ENCODE measurements at places on chromosomes 4 and X.

- DNase-seq = no peak
- no peaks in the 10 kb centered on the region for H3K4me1 ChIP-seq
- H3K27ac ChIP-seq = no peak overlapping the region
- H3K4me3 ChIP-seq = no peak overlapping the region
- peaks cover 37% of the 10 kb centered on the region for H3K36me3 ChIP-seq
- no peaks in the 10 kb centered on the region for H3K27me3 ChIP-seq
Observed at GRCh38 chr4:9943761-9944160, 77.5 kb downstream of the SLC2A9 start.

DNA sequence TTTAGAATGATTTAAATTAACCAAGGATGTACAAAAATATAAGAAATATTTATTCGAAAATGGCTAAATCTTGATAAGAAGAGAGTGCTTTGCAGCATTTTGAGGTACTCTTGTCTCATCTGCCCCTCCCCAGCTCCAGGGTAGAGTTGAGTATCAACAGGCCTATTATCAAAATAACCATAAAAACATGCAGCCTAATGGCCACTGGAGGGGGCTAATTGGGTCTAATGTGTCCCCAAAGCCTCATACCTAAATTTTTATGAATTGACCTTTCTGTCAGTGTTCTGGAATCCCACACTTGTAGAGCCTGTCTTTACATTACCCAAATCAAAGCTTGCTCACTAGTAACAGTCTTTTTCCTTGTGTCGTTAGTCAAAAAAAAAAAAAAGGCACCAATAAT is 544.9 kb upstream of the CPXCR1 start:
- no peak for DNase-seq
- H3K4me3 ChIP-seq = no peak overlapping the region
- no peak overlapping the region for H3K27ac ChIP-seq

DNA sequence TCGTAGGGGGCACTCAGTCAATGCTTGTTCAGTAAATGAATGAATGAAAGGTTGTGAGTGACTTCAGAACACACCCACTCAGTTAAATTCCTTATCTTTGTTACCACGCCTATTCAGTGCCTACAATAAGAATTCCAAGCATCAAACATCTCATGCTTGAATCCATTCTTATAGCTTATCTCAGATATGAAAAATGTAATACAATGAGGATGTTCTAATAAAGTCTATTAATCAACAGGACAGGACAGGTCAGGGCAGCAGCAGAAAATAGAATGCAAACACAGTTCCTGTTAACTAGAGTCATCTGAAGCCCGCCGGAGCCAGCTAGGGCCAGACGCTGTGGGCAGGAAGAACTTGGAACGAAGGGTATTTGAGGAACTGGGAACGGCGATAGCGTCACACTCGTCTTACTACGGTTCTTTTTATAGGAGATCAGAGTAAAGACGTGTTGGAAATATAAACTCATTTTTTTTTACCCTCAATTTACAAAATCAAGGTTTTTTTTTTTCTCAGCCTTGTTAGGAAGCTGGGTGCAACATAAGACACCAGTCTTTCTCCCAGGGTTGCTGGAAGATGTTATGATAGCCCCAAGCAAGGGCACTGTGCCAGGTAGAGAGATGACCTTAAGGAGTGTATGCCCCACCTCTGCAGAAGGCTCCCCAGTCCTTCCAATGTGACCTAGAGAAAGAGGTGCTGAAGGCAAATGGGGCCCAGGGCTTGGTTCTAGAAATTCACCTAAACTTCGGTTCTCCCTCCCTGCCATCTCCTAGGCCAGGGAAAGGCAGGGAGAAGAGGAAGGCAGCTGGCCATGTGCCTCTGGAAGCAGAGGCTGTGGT is 48.3 kb downstream of the SEL1L3 start:
- H3K36me3 ChIP-seq = no peaks in the 10 kb centered on the region
- no peak overlapping the region for H3K27ac ChIP-seq
- H3K4me3 ChIP-seq = no peak overlapping the region

GRCh38 chr4:116838609-116839008 is 246.8 kb downstream of the TRAM1L1 start:
- no peak overlapping the region for H3K4me3 ChIP-seq
- no peaks in the 10 kb centered on the region for H3K27me3 ChIP-seq
- no peak overlapping the region for H3K27ac ChIP-seq
- H3K36me3 ChIP-seq = no peaks in the 10 kb centered on the region
- H3K4me1 ChIP-seq = no peaks in the 10 kb centered on the region

- H3K27me3 ChIP-seq = no peaks in the 10 kb centered on the region
- H3K36me3 ChIP-seq = no peaks in the 10 kb centered on the region
- DNase-seq = no peak
- no peaks in the 10 kb centered on the region for H3K4me1 ChIP-seq
- no peak overlapping the region for H3K4me3 ChIP-seq
- H3K27ac ChIP-seq = no peak overlapping the region
Observed at GRCh38 chrX:22171287-22172060, 101.2 kb upstream of the CBLL2 start.

DNA sequence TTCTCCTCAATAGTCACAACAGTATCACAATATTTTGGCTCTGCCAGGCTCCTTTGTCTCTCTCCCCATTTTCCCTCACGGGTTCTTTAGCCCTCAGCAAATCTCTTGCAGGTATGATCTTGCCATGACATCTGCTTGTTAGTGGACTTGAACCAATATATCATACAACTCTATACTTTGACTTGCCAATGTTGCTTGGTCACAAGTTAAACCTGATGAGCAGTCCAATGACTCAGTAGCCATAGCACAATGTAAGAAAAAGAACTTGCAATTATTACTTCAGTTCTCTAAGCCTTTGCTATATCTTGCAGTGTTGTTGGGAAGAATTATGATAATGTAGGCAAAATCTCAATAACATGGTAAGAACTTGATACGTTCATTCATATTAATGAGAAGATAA is 174.6 kb upstream of the NRK start:
- H3K4me3 ChIP-seq = no peak overlapping the region
- H3K27ac ChIP-seq = no peak overlapping the region
- H3K36me3 ChIP-seq = no peaks in the 10 kb centered on the region

- H3K27ac ChIP-seq = peak overlapping the region; percentile 98
- DNase-seq = no peak
- peaks cover 29% of the 10 kb centered on the region for H3K36me3 ChIP-seq
- no peaks in the 10 kb centered on the region for H3K27me3 ChIP-seq
- peaks cover 46% of the 10 kb centered on the region for H3K4me1 ChIP-seq
Observed at GRCh38 chr4:3391422-3391821, 50.3 kb upstream of the HGFAC start.

GRCh38 chr4:112109360-112110058 is 35.7 kb upstream of the FAM241A start:
- peaks cover 19% of the 10 kb centered on the region for H3K4me1 ChIP-seq
- H3K4me3 ChIP-seq = peak overlapping the region; percentile 28
- peak overlapping the region; percentile 29 for H3K27ac ChIP-seq
- no peak for DNase-seq
- H3K36me3 ChIP-seq = no peaks in the 10 kb centered on the region

- no peaks in the 10 kb centered on the region for H3K27me3 ChIP-seq
- peak overlapping the region; percentile 70 for H3K4me3 ChIP-seq
- H3K4me1 ChIP-seq = no peaks in the 10 kb centered on the region
- no peak for DNase-seq
Observed at GRCh38 chrX:150899191-150899757, 806 bp upstream of the CD99L2 start.

DNA sequence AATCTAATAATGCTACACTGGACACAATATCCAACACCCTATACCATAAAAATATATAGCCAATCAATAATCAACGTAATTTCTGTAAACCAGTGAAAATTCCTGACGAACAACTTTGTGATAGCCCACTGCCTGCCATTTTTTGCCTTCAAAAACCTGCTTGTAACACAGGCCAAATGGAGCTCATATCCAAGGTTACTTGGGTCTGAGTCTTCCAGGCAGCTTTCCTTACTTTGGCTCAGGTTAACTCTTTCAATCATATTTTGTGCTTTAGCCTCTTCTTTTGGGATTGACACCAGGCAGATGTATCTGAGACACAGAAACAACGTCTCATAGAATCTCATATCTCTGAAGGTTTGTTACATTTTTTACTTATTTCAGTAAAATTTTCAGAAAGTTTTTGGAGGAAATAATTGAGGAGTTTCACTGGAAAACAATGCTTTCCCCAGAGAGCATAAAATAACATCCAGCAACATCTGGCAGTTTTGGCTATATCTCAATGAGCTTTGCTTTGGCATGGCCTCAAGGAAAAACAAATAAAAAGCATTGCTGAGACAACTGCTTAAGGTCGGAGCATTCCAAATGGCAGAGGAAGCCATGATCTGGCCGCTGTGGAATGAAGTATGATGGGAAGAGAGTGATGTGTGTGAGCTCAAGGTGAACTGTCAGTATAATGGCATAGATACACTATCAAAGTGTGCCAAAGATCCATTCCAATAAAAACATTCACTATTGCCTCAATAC is 162.9 kb upstream of the SPIN4 start:
- H3K27me3 ChIP-seq = no peaks in the 10 kb centered on the region
- no peak overlapping the region for H3K4me3 ChIP-seq
- H3K36me3 ChIP-seq = no peaks in the 10 kb centered on the region
- H3K4me1 ChIP-seq = peaks cover 8% of the 10 kb centered on the region

DNA sequence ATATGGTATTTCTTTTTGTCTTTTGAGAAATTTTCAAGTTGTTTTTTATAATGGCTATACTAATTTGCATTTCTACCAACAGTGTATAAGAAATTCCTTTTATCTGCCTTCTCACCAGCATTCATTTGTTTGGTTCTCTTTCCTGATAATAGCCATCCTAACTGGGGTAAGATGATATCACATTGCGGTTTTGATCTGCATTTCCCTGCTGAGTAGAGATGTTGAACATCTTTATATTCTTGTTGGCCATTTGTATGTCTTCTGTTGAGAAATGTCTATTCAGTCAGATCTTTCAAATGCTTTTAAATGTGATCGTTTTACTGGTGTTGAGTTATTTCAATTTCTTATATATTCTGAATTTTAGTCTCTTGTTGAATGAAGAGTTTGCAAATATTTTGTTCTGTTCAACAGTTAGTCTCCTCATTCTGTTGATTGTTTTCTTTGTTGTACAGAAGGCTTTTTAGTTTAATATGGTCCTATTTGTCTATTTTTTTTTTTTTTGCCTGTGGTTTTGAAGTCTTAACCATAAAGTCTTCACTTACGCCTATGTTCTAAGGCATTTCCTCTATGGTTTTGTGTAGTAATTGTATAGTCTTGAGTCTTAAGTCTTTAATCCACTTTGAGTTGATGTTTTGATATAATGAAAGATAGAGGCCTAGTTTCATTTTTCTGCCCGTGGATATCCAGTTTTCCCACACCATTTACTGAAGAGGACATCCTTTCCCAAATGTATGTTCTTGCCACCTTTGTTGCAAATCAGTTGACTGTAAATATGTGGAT is 1566.9 kb downstream of the STIM2 start:
- H3K4me1 ChIP-seq = no peaks in the 10 kb centered on the region
- H3K27me3 ChIP-seq = no peaks in the 10 kb centered on the region
- DNase-seq = no peak

- no peak overlapping the region for H3K27ac ChIP-seq
- no peak for DNase-seq
- peaks cover 23% of the 10 kb centered on the region for H3K4me1 ChIP-seq
Observed at GRCh38 chr4:186149872-186150271, 41.5 kb upstream of the CYP4V2 start.

- H3K4me3 ChIP-seq = no peak overlapping the region
- H3K27me3 ChIP-seq = peaks cover 5% of the 10 kb centered on the region
- peaks cover 18% of the 10 kb centered on the region for H3K4me1 ChIP-seq
Observed at GRCh38 chr4:110640576-110640975, 17.7 kb upstream of the PITX2 start.

- peaks cover 11% of the 10 kb centered on the region for H3K4me1 ChIP-seq
- no peak for DNase-seq
- H3K4me3 ChIP-seq = no peak overlapping the region
Observed at GRCh38 chr4:81503586-81503985, 31.9 kb upstream of the RASGEF1B start.

DNA sequence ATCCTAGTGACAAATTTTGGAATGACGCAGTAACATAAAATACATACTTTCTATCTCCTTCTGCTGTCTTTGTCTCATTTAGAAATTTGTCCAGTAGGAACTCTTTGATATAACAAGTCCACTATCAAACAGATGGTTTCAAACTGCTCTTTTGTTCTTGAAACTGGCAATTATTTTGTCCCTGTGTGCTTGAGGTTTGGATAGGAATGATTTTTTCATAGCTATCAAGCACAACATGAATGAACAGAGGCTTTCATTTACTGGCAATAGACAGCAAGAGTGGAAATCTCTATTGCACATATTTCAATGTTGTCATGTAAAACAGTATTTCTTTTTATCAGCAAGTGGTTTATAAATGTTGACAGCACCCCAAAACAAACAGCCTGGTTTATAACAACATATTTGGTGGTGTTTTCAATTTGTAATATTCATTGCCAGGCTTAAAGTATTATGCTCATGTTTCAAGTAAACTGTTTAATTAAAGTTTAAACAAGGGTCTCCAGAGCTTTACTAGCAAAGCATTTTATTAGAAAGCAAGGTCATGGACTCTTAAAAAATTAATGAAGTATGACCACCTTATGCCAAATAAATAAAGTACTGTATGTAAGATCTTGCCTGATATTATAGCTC is 60.0 kb downstream of the TIGD2 start:
- peaks cover 9% of the 10 kb centered on the region for H3K4me1 ChIP-seq
- H3K36me3 ChIP-seq = no peaks in the 10 kb centered on the region
- no peak for DNase-seq
- H3K27ac ChIP-seq = no peak overlapping the region
- H3K4me3 ChIP-seq = no peak overlapping the region

DNA sequence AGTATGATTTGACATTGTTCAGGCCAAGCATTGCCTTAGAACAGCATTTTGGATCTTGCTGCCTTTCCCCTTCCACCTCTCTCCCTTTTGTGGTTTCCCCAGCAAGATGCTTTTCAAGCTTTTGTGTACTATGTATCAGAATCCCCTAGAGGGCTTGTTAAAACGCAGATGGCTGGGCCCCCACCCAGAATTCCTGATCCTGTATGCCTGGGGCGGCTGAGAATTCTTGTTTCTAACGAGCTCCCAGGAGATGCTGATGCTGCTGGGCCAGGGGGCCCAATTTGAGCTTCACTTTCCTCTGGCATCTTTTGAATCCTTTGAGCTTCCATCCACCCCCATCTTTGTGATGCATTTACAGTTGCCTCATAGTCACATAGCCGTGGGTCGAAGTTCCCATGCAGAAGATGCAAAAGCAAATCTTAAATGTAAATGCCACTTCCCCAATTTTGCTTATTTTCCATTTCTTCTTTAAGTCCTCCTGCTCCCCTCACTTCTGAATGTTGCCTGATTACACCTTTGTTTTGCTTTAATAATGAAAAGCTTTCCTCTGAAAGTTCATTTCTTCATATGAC is 18.5 kb downstream of the HCCS start:
- no peaks in the 10 kb centered on the region for H3K4me1 ChIP-seq
- H3K4me3 ChIP-seq = no peak overlapping the region
- H3K36me3 ChIP-seq = no peaks in the 10 kb centered on the region
- no peaks in the 10 kb centered on the region for H3K27me3 ChIP-seq

Data from esophagus squamous epithelium (tissue), 5 donors.